Stimulated activated CD8-positive, alpha-beta memory T cell treated with anti-CD3 and anti-CD28 coated beads, Interleukin-7, amount 100 ng/mL, for 48 hours (primary cell): ENCODE measurements at places on chromosomes 7 and 10.

DNA sequence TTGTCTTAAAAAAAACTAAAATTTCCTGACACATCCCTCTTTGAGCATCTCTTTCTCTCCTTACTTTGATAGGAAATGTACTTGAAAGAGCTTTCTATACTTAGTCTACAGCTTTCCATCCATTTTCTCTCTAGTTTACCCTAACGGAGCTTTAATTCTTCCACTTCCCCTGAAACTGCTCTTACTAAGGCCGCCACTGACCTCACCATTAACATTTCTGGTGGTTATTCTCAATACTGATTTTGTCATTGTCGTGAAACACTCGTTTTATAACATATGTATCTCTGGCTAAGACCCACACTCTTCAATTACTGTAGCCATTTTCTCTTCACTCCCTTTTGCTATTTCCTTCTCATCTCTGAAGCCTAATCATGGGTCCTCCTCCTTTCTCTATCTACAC is 262.0 kb upstream of the FERD3L start:
- no peak for DNase-seq

GRCh38 chr10:106506526-106507283 is 657.8 kb downstream of the SORCS1 start:
- no peak for DNase-seq

DNA sequence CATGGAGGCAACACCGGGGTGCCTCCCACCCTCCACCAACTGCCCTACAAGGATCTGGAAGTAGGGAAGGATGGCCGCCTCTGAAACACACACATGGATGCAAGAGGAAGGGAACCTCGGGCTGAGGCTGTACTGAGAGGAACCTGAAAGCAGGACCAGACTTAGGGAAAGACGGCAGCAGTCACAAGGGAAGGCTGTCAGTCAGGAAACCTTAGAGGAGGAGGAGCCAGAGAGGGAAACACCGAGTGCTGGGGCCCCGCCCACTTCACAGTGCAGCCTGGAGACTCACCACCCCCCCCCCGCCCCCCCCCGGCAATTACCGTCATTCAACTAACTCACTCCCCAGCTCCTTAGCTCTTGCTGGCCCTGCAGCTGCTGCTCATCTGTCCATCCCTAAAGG is 2.5 kb downstream of the CYREN start:
- DNase-seq = no peak

DNA sequence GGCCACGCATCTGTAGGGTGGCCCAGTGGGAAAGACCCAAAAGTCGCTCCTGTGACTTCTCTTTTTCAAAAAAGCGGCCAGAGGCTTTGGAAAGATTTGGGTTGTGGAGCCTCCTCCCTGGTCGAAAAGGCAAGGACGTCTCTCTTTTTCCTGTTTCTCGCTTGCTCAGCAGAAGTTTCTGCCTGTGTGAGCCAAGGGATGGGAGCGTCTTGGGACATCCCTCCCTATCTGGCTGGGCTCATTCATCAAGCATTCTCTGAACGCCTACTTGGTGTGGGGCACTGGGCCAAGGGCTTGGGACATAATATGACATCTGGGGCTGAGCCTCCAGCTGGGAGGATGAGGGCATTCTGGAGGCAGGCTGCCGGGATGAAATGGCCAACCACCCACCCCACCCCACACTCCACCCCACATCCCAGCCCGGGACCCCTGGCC is 120.9 kb downstream of the C10orf105 start:
- DNase-seq = no peak

DNA sequence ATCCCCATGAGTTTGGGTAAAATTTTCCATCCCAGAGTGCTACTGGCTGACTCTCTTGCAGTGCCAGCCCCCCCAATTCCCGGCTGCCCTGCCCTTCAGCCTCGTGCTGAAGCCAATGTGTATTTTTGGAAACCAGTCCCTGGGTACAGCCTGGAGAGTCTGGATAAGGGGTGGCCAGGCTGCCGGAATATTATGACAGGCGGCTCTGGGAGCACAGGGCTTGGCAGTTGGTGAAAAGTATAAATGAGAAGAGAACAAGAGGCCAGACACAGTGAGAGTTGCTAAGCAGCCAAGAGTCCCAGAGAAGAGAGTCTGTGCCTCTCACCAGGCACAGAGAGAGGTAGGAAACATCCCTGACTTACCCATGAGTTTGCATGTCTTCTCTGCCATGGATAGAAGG is 53.6 kb downstream of the TMEM130 start:
- DNase-seq = no peak

GRCh38 chr7:72924386-72924732 is 536 bp upstream of the POM121 start:
- no peak for DNase-seq

DNA sequence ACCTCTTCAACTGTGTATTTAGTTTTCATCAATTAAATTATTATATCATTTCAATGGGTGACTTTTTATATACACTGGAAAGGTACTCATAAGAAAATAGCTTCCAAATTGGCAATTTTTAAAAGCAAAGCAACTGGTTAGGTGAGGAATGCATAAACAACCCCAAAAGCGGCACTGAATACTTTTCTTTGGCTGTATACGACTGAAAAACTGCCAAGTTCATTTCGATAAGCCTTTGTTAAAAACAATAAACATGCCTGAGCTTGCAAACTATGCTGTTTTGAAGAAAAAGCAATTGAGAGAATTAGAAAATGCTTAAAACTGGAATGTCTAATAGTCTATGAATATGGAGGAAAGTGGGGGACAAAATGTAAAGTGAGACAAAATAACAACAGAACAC is 2.9 kb downstream of the SLC16A12 start:
- no peak for DNase-seq
